Activated T-helper 2 cell treated with anti-CD3 and anti-CD28 coated beads, Interferon-gamma antibody, Interleukin-2, Interleukin-4, amounts not matched to agents 10 μg/mL and 5 μg/mL and 100 μg/mL, durations not matched to agents 14 hours and 24 hours and 36 hours (primary cell): ENCODE measurements at places on chromosomes 6 and 20.

DNA sequence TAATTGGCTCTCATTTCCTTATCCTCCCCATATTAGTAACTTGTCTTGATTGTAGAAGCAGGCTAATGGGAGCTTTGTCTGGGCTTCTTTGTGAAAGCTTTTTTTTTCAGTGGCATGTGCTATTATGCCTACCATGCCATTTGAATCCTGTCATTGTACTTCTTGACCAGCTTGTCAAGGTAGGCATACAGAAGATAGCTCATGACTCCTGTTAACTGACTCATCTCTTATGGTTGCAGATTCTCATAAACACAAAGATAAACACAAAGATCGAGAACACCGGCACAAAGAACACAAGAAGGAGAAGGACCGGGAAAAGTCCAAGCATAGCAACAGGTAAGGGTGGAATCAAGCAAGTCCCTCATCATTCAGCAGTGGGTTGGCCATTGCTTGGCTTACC is 32.5 kb downstream of the TOP1 start:
- DNase-seq, result no peak

- no peak for DNase-seq
Measured at GRCh38 chr20:18172379-18172778, 34.7 kb downstream of the KAT14 start.

GRCh38 chr6:1497761-1498105 is 108.4 kb downstream of the FOXF2 start:
- no peak for DNase-seq

DNA sequence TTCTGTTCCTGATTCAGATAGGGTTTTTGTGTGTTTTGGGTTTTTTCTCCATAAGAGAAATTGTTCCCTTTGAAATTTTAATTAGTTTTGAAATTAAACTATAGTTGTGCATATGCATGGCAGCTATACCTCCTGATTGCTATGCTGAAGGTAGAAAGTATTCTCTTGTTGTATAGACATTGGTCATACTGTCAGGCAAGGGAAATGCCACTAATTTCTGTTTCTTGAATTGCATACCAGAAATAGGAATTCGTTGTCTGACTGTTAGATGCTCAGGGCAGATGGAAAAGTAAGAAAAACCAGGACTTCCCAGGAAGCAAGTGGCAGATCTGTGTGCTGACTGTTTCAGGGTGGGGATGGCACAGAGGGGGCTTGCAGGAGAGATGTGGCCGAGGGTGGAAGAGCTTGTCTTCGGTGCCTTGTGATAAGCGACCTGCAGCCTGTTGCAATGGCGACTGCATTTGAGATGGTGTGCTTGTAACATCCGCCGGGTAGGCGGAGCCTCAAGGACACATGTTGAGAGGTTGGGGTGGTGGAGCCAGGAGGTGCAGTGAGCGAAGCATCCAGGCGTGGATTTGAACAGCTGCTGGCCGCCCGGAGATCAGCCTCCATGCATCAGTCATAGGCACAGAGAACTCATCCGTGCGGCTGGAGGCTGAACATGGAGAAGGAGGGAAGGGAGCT is 42.8 kb downstream of the RREB1 start:
- DNase-seq, result no peak

DNA sequence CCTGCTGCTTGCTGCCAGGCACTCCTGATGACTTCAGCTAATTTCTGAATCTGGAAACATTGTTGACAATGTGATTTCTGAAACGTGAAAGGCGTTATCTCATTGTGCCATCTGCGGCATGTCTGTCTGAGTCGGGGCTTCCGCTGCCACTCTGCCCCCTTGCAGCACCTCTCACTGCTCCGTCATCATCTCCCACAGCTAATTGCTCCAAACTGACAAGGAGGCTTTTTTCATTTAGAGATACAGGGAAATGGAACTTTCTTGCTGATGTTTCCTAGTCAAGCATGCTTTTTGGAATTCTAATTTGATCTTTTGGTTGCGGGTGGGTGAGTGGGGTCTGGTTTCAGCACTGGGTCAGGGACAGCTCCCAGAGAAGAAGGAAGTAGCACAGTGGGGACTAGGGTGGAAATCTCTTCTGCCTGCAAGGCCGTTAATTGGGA is 233.5 kb downstream of the DHX35 start:
- DNase-seq, result no peak

- no peak for DNase-seq
Measured at GRCh38 chr6:96947055-96947454, 22.5 kb downstream of the KLHL32 start.

DNA sequence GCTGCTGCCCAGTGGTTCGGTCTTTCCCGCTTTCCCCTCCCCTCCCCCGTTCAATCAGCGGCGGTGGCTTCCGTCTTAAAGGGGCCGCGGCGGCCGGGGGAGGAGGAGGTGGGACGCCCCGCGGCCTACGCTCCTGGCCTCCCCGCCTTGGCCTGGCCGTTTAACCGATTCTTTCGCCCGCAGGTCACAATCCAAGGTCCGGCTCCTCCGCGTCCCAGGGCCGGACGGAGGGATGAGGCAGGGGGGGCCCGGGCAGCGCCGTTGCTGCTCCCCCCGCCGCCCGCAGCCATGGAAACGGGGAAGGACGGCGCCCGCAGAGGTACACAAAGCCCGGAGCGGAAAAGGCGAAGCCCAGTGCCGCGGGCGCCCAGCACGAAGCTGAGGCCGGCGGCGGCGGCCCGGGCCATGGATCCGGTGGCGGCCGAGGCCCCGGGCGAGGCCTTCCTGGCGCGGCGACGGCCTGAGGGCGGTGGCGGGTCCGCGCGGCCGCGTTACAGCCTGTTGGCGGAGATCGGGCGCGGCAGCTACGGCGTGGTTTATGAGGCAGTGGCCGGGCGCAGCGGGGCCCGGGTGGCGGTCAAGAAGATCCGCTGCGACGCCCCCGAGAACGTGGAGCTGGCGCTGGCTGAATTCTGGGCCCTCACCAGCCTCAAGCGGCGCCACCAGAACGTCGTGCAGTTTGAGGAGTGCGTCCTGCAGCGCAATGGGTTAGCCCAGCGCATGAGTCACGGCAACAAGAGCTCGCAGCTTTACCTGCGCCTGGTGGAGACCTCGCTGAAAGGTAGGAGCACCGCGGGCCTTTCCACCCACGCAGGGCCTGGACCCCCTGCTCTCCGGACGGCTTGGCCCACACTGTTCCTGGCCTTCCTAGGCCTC is 1.2 kb downstream of the STK35 start:
- DNase-seq, result peak; percentile 81

- no peak for DNase-seq
Measured at GRCh38 chr6:19921786-19922185, 84.6 kb downstream of the ID4 start.

GRCh38 chr6:135535989-135536414 is 38.5 kb upstream of the AHI1 start:
- peak; percentile 20 for DNase-seq

- DNase-seq, result no peak
Measured at GRCh38 chr20:33687370-33687915, 1.3 kb upstream of the E2F1 start.

- DNase-seq, result no peak
Measured at GRCh38 chr6:40774932-40775331, 187.8 kb upstream of the LRFN2 start.

DNA sequence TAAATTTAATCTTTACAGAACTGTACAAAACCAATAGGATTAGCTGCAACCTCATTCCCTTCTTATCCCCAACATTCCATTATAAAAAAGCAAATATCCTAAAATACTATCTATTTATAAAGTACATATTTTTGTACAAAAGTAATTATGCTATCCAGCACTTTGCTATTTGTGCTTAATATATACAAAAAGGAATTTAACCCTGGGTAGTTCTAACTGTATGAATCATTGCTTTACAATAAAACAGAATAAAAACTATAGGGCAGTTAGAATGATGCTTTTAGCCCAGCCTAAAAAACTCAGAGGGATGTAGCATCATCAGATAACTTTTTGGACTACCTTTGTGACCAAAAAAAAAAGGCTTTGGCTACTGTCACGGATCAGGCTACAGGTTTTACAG is 49.9 kb upstream of the KLHL31 start:
- DNase-seq, result no peak

- no peak for DNase-seq
Measured at GRCh38 chr20:23140991-23141390, 54.9 kb upstream of the CD93 start.

GRCh38 chr20:61922411-61922810 is 143.3 kb downstream of the TAF4 start:
- DNase-seq, result no peak

- DNase-seq, result peak; percentile 24
Measured at GRCh38 chr6:107458672-107459282, 587 bp downstream of the PDSS2 start.

DNA sequence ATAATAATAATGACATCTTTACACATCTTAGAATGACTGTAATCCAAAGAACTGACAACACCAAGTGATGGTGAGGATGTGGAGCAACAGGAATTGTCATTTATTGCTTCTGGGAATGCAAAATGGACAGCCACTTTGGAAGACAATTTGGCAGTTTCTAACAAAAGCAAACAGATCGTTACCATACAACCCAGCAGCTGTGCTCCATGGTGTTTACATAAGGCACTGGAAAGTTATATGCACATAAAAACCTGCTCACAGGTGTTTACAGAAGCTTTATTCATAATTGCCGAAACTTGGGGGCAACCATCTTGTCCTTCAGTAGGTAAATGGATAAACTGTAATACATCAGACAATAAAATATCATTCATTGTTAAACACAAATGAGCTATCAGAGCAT is 18.3 kb upstream of the ASF1A start:
- DNase-seq, result no peak

GRCh38 chr6:5335020-5335419 is 73.7 kb downstream of the FARS2 start:
- no peak for DNase-seq

DNA sequence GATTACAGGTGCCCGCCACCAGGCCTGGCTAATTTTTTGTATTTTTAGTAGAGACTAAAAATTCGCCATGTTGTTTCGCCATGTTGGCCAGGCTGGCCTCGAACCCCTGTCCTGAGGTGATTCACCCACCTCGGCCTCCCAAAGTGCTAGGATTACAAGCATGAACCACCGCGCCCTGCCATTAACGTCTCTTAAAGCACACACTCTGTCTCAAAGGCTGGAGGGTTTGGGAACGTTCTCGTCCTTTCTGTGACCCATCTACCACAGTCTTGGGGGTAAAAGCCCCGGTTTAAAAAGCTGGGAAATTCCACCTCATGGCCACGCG is 57.8 kb upstream of the ARID1B start:
- no peak for DNase-seq

DNA sequence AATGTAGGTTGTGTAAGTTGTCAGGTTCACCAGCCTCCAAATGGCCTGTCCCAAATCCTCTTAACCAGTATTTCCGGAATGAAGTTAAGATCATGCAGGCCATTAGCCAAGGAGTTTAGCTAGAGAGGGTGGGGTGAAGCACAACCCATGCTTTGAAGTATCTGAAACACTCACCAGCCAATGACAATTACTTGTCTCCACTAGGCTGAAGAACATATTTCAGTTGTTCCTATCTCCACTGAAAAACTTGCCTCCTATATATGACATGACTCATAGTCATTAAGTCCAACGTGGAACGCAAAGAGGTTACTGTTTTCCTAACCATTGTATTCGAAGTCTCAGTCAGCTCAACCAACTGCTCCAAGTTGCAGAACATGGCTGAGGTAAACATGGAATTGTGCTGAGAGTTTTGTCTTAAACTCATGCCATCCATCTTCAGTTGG is 37.4 kb upstream of the TNFAIP3 start:
- no peak for DNase-seq

DNA sequence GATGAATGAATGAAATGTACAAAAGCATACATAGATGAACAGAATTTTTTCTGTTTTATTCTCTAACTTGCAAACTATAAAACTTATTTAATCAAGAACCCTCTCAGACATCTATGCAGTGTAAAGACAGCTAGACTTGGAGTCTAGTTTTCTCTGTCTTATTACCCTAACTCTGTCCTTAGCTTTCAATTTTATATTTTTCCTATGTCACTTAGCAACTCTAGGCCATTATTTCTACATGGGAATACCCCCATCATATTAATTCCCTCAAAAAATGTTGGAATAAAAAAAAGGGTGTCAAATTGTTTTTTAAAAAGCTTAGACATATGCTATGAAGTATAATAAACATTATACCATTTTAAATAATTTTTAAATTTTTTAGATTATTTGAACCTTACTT is 1.2 kb downstream of the RHAG start:
- no peak for DNase-seq

- DNase-seq, result no peak
Measured at GRCh38 chr20:63830841-63831588, at the start of gene ZBTB46. Gene ZBTB46, minus strand, starts transcription at chr20:63831264. Its CDS starts 40,507 bp downstream, at chr20:63790757.

DNA sequence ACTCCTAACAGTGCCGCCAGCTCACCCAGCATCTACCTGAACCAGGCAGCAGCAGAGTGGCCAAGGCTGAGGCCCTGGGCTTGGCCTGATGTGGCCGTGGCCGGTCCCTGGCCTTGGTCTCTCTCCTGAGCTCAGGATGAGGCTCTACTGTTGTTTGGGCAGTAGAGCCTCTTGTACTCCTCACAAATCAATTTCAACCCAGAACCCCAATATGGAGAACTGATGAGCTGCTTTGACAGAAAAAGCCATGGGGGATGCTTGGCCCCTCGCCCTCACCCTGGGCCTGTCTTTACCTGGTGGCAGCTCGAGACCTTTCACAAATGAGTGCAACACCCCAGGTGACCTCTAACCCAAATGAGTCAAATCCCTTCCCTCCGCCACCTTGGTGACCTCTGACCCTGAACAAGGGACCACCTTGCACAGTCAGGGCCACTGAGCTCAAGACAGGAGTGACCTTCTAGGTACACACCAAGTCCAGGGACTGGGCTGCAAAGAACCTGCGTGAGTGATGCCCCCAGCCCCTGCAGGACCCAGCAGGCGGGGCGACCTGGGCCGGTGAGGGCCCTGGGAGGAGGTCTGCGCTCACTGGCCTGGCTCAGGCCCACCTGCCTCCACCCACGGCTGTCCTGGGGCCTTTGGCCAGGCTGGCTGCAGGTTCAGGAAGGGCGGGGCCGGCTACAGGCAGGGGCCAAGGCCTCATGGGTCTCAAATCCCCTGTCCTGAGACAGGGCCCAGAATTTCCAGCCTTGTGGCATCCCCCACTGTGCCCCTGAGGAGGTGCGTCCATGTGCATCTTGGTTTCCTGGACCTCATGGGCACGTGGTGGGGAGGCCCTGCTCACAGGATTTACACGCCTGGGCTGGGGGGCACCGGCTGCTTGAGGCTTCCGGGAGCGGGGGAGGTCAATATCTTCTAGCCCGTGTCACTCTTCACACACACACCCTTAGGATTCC is 30.2 kb downstream of the PSMG4 start:
- DNase-seq, result no peak

DNA sequence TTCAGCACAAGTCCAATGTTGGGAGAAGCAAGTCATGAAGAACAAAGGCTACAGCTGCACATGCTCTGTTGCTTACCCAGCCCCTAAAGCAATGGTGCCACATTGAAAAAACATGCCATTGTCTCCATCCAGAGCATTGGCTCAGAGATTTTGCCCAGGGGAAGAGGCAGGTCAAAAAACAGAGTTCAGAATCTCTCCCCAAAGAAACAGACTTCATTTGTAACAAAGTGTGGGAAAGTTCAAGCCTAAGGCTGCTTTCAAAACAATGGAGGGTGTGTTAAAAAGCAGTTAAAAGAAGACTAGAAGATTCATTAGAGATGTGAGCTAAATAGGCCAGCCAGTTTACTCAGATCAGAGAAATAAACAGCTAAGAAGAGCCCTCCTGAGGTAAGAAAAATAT is 63.6 kb downstream of the DZANK1 start:
- DNase-seq, result no peak

- DNase-seq, result no peak
Measured at GRCh38 chr6:85421972-85422371, 27.9 kb upstream of the NT5E start.
